ENCODE measurements at places on chromosomes 11 and 22. TPM values are rescaled to one million over a fixed set of nuclear protein-coding genes. Genes with fewer than 3 reads are reported as not detected.

DNA sequence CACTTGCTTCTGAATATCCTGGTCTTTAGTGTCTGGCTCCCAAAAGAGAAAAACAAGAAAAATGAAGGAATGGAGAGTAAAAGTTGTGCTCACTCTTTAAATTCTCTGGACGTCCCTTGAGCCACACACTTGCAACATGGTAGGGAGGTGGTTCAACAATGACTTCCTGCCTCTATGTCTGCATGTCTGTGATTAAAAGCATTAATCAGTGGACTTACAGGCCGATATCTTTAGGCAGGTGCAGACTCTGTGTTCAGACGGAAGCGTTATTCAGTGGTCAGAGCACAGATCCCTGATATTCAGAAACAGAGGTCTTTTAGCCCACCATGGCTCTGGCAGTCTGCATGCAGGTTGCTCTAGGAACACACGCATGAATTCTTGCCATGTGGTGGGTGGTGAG lies 1920.0 kb upstream of the RAG2 start:
- no peak for DNase-seq

DNA sequence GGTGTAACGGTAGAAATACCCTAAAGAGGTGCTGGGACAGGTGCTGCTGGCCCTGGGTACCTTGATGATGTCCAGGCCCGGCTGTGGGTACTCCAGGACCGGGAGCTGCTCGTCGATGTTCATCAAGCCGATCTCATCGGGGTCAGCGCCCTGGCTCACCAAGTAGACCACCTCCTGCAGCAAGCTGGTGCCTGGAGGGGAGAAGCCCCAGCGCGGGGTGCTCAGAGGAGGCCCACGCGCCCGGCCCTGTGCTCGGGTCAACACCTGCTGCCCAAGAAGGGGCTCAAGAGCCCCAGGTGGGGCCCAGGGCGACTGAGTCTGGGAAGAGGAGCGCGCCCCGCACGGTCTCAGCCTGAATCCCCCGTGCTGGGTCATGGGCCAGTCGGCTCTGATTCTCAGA lies 20.6 kb downstream of the SULT4A1 start:
- no peak for DNase-seq

- DNase-seq, result no peak
Measured at GRCh38 chr11:114176321-114176720, 116.8 kb downstream of the ZBTB16 start.

DNA sequence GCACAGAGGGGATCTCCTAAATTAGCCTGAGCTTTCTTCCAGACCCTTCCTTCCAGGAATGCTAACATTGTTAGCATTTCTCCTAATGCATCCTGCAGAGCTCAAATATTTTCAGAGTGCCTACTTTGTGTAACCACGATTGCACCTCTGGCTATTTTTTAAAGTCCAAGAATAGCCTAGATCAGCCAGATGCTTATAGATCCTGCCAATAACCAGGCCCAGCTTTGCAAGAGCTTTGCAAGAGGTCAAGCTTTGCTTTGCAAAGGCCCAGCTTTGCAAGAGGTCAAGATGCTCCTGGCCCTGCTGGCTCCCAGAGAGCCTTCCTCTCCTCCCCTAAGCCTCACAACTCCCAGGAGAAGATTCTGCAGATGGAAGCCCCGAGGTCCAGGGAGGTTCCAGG lies 491.9 kb downstream of the MN1 start:
- DNase-seq, result no peak

DNA sequence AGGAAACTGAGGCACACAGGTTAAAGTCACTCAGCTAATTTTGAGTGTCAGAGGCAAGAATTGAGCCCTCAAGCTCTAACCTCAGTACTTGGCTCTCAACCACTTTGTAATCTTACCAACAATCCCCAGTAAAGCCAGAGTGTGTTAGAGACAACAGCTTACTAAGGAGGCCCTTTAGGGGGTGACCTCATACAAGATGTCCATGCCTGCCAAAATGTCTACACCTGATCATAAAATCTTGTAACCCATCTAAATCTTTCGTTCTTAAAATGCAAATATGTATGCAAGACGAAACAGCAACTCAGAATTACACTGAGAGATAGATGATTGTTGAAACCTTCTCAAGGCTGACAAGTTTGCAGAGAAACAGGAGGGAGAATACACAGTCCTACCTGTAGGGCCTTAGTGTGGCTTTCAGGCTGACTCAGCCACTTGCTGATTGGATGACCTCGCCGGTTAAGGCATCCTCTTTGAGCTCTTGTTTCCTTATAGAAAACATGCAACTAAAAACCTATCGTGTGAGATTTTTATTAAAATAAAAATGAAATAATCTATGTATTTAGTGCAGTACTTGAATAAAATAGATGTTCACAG lies 143.2 kb downstream of the OPCML start:
- no peak for DNase-seq

DNA sequence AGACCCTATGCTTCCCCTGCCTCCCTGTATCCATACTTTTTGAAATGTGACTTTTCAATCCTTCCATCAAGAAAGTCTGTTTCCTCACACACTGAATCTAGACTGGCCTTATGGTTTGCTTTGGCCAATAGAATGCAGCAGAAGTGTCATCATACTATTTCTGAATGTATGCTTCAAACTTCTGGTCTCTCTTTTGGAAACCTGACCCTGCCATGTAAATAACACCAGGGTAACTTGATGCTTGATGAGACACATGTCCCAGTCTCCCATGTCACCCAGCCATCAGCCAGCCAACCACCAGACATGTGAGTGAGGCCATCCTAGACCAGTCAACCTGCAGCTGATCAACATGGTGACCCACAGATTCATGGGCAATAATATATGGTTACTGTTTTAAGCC lies 29.7 kb upstream of the CAVIN3 start:
- no peak for DNase-seq

- DNase-seq, result no peak
Measured at GRCh38 chr11:1484695-1485503, 1.7 kb downstream of the MOB2 start.

Gene SCUBE1
- polyA plus RNA-seq, result 8.7 TPM

DNA sequence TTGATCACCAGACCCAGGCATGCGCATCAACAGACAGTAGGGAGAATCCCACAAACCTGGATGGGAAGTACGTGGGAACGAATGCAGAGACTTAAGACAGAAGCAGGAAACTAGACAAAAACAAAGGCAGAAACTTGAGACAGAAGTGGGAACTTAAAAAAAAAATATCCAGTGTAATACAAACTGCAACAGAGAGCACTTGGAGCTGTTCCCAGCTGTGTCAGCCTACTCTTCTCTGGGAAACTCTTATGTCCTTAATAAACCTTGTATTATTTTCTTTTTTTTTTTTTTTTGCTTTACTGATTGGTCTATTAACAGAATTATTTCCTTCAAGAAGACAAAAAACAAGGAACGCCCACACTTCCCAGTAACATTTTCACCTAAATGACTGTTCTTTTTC lies 1818.1 kb upstream of the RAG2 start:
- DNase-seq, result peak; percentile 0

- DNase-seq, result no peak
Measured at GRCh38 chr11:63534895-63535461, 1.6 kb upstream of the PLAAT4 start.

Gene OR2AG2
- 0.07 TPM for polyA plus RNA-seq

- no peak for DNase-seq
Measured at GRCh38 chr22:29701155-29701999, 18.4 kb upstream of the CABP7 start.

DNA sequence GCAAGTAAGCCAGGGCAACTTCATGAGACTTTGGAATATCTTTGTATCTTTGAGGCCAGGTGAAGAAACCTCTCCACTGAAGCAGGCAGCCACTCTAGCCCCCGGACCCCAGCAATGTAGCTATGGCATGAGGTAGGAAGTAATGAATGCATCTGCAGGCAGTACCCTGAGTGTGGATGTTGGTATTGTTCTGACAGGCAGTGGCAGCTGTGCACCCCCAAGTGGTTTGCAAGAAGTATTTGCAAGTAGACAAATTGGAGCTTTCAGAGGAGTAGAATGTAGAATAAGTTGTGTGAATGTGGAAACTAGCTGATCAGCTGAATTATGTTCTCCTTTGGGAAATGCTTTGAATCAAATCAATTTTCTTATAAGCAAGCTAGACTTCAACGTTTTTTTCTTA lies 194.4 kb upstream of the PGR start:
- no peak for DNase-seq

- no peak for DNase-seq
Measured at GRCh38 chr22:48188231-48188721, 1425.8 kb downstream of the TBC1D22A start.

DNA sequence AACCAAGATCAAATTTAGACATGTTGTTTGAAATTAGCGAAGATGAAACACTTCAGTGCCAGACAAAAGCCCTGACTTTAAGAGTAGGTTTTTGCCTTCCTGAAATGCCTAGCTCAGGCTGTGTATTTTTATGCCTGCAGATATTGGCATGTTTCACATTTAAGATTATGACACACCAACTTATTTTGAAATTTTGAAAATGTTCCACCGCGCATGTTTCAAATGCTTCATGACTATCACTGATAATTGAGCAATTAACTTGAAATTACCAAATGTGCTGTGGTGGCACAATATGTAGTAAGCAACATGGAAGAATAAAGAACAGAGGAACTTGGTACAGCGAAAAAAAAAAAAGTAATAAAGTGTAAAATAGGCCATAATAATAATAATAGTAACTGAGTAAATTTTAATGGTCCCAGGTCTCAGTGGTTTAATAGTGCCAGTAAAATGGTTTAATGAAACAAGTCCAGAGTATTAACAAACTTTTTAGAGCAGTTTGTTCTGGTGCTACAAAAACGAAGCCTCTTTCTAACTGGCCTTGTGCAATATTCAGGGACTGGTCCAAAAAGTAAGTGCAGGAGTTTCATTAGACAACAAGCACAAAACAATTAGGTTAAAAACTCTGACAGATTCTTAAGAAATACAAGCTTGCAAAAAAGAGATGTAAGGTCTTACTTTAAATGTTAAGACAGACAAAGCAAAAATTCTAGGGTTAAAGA lies 112.5 kb upstream of the SOX6 start:
- no peak for DNase-seq

Gene KCNQ1
- 9.1 TPM for polyA plus RNA-seq

DNA sequence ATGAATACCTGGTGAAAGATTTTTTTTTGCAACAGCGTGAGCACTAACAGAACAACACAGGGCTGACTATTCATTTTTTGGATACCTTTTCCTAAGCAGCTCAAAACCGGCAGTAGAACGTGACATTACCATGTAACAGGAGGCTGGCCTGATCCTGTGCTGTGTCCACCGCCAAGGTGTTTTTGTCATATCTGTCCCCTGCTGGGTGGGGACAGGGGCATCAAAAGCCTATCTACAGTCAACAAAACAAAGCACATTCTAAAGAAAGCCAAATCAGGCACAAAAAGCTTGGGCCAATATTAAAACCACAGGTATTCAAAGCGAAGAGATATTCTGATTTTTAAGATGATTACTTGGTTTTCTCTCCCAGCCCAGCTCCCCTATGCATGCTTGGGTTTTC lies 151.2 kb downstream of the LRRC4C start:
- no peak for DNase-seq

- no peak for DNase-seq
Measured at GRCh38 chr11:59403546-59403945, 22.7 kb downstream of the OR5A2 start.

All from left kidney (tissue), 8 donors.